Body of pancreas (tissue), 4 donors: ENCODE measurements at places on chromosomes 6 and 20.
A peak's percentile ranks its signal among the peaks of the same experiment; 100 is the strongest.

- DNase-seq, result no peak
Observed at GRCh38 chr20:43676368-43676767, 9.5 kb downstream of the MYBL2 start.

- DNase-seq, result no peak
Observed at GRCh38 chr6:148840256-148840655, 93.4 kb downstream of the UST start.

- no peak for DNase-seq
Observed at GRCh38 chr6:28876710-28877109, 47.1 kb downstream of the TRIM27 start.

- no peak for DNase-seq
Observed at GRCh38 chr6:85451565-85452306, 1.9 kb downstream of the NT5E start.

- no peak for DNase-seq
Observed at GRCh38 chr20:38790200-38791053, 15.1 kb upstream of the PPP1R16B start.

- no peak for DNase-seq
Observed at GRCh38 chr6:42889815-42890214, 10.4 kb downstream of the RPL7L1 start.

- peak; percentile 82 for DNase-seq
Observed at GRCh38 chr20:36202891-36203338, 33.4 kb upstream of the AAR2 start.

- DNase-seq, result no peak
Observed at GRCh38 chr6:124495665-124496190, 466.5 kb upstream of the RNF217 start.

DNA sequence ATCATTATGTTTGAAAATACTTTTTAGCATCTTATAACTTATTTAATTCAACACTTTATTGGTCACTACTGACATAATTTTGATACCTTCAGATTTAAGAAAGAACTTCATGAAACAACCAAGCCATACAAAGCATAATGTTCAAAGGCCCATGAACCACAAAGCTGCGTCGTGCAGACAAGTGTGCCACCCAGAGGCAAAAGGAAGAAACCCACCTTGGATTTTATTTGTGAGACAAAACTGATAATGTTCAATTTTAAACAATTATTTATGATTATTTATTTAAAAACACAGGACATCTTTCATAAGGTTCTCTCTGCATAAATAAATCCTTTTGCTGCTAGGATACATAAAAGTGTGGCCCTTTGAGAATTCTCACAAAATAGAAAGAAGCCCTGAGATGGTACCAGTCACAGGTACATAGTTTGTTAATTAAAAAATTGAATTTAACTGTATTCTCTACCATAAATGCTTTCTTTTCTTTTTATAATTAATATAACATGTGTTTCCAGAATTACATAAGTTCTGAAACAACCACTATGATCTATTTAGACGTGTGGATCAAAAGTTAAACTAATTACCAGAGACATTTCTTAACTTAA, 143.7 kb downstream of the RALGAPA2 start:
- peak; percentile 26 for DNase-seq

GRCh38 chr6:8446391-8446790, 11.0 kb upstream of the SLC35B3 start:
- no peak for DNase-seq

GRCh38 chr6:139871803-139872510, 497.5 kb upstream of the CITED2 start:
- DNase-seq, result no peak

GRCh38 chr6:144411531-144412165, 126.5 kb downstream of the UTRN start:
- DNase-seq, result no peak

- DNase-seq, result no peak
Observed at GRCh38 chr6:1610497-1611321, 994 bp downstream of the FOXC1 start.
